ENCODE measurements at places on chromosomes 12 and 14.

GRCh38 chr12:19387161-19387560 lies 52.1 kb upstream of the AEBP2 start:
- DNase-seq = no peak

GRCh38 chr12:52130711-52131110 lies 51.2 kb downstream of the SMIM41 start:
- no peak for DNase-seq

GRCh38 chr12:52119398-52120254 lies 40.1 kb downstream of the SMIM41 start:
- peak; percentile 57 for DNase-seq

DNA sequence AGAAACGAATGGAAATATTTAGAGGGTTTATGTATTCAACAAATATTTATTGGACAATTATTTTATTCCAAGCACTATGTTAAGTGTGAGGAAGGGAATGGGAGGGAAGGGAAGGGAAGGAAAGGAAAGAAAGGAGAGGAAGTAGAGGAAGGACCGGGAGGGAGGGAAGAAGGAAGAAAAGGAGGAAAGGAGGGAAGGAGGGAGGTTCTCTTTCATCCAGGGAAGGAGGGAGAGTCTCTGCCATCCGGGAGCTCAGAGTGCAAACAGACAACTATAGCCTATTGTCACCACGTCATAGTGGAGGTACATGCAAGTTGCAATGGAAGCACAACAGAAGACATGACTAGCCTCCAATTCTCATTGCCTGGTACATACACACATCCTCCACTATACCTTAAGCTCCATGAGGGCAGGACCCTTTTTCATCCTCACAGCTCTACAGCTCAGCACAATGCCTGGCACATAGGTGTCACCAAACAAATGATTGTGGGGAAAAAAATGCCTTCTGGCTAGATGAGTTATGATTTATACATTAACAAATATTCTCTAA lies 48.1 kb downstream of the DAD1 start:
- no peak for DNase-seq

GRCh38 chr14:63475761-63476160 lies 67.4 kb downstream of the PPP2R5E start:
- no peak for DNase-seq

DNA sequence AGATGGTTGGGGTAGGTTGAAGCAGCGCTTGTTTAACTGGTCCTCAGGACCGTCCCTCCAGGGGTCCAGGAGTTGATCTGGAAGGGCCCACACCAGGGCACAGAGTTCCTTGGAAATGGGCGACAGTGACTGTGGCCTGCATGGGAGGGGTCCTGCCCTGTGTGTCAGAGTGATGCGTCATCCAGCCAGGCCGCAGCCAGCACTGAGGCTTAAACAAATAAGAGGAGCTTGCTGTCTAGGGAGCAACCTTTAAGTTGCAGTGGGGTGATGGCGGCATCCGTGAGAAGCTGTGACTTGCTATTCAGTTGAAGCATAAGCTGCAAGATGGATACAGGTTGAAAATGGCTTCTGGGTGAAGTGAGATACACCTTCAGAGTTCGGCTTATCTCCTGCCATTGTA lies 20.2 kb downstream of the DCAF4 start:
- no peak for DNase-seq

GRCh38 chr12:29167988-29168387 lies 18.9 kb downstream of the FAR2 start:
- no peak for DNase-seq

DNA sequence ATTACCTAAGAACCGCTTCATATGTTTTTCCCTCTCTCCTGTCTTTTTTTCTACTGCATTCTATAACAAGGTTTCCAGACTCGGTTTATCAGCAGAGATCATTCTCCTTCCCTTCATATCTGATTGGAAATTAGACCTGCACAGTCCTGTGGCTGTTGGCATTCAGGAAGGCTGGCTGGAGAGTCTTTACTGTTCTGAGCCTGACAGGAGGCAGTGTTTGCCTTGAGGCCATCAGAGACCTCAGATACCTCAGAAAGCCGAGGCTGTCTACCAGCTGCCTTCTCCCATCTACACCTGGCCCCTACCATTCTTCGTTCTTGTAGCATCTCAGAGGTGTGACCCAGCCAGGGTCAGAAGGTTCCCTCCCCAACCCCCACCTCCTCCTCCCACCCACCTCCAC lies 182.0 kb downstream of the CAND1 start:
- DNase-seq = no peak

- no peak for DNase-seq
Measured at GRCh38 chr14:64955297-64955696, 12.8 kb upstream of the GPX2 start.

- DNase-seq = peak; percentile 43
Measured at GRCh38 chr14:103329401-103330347, 4.4 kb upstream of the EIF5 start.

- no peak for DNase-seq
Measured at GRCh38 chr12:89492883-89493282, 31.7 kb downstream of the GALNT4 start.

GRCh38 chr12:8823565-8824300 lies 1.3 kb downstream of the A2ML1 start:
- DNase-seq = no peak

DNA sequence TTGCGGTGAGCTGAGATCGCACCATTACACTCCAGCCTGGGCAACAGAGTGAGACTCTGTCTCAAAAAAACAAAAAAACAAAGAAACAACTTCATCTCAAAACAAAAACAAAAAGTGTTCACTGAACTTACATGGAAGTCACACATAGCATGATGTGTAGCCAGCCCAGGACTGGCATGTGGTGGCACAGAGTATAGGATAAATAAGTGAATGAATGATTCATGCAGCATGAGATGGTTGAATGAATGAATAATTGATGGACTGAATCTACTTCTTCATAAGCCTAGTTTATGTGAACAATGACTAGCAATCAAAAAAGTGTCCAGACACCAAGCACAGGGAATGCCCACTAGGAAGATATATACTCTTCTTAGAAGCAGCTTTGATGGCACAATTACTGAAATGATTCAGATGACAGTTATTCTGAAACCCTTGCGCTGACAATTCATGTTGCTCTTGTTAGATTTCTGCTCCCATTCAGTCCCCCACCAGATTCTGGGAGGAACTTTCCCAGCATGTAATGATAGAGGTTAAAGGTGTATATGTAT lies 31.6 kb upstream of the SERPINA6 start:
- DNase-seq = no peak

DNA sequence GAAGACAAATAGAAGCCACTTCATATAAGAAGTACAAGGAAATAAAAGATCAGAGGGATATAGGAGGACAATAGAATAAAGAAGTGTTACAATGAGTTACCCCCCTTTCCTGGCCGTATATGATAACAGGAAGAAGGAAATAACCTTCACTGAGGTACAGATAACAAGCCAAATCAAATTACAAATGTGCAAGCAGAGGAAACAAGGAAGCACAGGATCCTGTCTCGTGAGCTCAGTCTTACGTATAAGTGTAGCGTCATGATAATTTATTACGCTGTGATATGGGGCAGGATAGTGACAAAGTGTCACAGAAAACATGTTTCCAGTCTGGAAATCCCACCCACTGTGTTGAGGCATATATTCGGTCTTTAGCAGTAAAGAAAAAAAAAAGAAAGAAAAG lies 26.5 kb downstream of the CRACR2A start:
- DNase-seq = no peak

- no peak for DNase-seq
Measured at GRCh38 chr12:66162701-66163100, 7.1 kb downstream of the TMBIM4 start.

DNA sequence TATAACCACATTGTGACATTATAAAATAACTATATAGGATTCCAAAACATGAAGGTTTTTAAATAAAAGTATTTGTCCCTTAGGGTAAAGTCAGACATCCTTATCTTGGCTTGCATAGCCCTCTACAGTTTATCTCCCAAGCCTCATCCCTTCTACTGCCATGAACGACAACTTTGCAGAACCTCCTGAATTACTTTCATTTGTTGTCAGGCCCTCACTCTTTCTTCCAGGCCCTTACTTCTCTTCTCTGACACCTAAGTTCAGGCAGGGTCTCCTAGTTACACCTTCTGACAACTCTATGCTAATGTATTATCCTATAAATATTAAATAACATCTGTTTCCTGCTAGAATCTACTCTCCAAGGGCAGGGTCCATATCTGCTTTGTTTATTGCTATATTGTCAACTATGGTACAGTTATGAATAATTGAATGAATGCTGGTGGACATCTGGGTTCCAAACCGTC lies 115.7 kb upstream of the MDM1 start:
- DNase-seq = no peak

- DNase-seq = no peak
Measured at GRCh38 chr12:111035578-111036301, 115.4 kb upstream of the MYL2 start.

GRCh38 chr12:26891704-26892103 lies 46.1 kb downstream of the INTS13 start:
- no peak for DNase-seq

DNA sequence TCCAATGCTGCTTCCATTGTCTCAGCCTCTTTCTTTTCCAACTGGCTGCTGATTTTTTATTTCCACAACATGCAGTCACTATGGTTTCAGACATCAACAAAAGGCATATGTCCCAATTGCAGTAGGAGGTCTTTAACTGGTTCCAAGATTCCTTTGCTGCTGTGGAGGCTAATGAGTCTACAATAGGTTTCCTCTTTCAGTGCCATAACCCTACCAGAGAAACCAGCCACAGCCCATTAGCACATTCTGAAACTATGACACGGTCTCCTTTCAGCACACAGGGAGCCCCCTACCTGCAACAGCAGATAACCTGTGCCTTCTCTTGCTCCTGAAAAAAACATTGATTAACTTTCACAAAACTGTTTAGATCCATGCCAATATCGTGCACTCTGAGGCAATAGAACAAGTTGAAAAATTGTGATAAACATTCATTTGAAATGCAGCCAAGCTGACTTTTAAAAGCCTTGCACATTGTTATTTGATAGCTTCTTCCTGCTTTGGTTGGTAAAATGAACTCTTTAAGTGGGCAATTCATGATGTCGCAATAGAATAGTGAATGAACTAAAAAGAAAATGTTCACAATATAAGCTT lies 32.4 kb downstream of the PLEKHG7 start:
- no peak for DNase-seq

DNA sequence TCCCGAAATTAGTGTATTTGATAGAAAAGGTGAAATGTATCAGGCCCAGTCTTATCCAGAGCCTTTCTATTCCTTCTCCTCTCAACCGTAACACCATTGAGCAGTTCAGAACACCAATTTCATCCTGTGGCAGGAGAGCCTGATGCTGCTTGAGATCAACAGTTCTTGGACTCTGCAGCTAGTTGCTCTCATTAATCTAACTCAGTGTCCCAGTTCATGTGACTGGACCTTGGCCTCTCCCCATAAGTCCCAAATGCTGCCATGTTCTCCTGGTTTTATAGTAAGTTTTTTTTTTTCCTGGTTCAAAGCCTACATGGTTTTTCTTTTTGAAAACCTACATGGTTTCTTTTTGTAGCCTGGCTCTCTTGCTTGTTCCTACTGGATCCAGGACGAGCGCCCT lies 293.9 kb downstream of the ITPR2 start:
- DNase-seq = no peak

DNA sequence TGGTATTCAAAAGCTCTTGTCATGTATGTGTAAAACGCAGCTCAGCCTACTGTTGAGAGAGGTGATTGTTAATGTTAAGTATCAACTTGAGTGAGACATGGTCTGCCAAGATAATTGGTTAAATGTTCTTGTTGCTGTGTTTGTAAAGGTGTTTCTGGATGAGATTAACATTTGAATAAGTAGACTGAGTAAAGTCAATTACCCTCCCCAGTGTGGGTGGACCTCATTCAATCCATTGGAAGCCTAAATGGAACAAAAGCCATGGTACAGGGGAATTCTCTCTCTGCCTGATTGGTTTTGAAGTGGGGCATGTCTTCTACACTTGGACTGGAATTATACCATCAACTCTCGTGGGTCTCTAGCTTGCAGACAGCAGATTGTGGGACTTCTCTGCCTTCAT lies 63.8 kb upstream of the RERGL start:
- DNase-seq = no peak

DNA sequence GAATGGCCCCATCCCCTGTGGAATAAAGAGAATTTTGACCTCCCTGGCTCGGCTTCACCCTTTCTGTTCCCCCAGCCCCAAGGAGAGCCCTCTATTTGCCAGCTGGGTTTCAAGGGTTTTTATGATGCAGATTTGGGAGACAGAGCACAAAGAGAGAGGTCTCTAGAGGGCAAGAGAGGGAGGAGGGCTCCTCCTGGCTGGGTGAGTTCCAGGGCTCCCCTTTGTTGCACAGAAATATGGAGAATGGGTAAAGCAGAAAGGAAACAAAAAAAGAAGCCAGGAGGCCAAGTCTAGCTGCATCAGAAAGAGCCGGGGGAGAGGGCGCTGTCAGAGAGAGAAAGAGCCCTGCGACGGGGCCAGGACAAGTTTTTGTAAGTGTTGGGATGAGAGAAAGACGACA lies 319.6 kb upstream of the RTL1 start:
- DNase-seq = no peak

GRCh38 chr14:65835501-65835900 lies 423.0 kb downstream of the FUT8 start:
- no peak for DNase-seq

GRCh38 chr12:26327975-26328644 lies 132.7 kb downstream of the SSPN start:
- DNase-seq = peak; percentile 19

DNA sequence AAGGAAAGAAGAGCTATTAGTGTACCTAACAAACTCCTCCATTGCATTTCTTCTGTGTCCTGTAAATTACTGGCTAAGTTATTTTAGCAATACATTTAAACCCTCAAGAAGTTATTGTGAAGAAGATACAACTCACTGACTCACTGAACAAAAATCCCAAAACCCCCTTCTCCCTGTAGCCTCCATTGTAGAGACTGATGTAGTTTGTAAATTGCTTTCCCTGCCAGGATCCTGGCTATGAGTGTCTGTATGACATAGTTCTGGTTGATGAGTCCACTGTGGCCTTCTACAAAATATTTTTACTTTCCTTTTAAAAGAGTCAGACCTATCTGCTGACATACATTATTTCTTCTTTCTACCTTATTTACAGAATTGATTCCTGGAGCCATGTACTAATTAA lies 155.6 kb downstream of the SLC6A15 start:
- no peak for DNase-seq

DNA sequence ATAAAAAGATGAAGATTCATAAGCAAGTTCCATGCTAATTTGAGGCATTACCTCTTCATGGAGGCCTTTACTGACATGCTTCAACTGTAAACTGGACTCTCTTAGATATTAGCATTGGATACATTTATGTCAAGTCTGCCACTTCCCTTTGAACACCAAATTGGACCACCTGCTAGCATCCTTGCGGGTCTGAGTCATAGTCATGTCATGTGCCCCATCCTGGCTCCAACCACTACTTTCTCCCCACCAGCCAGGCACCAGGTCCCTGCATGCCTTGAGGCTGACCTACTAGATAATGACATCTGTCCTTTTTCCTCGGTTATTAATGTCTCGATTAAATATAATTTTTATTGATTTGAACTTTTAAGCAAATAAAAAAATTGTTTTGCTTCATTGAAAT lies 32.9 kb upstream of the EEA1 start:
- no peak for DNase-seq

GRCh38 chr12:89363084-89363483 lies 10.8 kb upstream of the DUSP6 start:
- no peak for DNase-seq
